ENCODE measurements at places on chromosomes 12 and 14.

DNA sequence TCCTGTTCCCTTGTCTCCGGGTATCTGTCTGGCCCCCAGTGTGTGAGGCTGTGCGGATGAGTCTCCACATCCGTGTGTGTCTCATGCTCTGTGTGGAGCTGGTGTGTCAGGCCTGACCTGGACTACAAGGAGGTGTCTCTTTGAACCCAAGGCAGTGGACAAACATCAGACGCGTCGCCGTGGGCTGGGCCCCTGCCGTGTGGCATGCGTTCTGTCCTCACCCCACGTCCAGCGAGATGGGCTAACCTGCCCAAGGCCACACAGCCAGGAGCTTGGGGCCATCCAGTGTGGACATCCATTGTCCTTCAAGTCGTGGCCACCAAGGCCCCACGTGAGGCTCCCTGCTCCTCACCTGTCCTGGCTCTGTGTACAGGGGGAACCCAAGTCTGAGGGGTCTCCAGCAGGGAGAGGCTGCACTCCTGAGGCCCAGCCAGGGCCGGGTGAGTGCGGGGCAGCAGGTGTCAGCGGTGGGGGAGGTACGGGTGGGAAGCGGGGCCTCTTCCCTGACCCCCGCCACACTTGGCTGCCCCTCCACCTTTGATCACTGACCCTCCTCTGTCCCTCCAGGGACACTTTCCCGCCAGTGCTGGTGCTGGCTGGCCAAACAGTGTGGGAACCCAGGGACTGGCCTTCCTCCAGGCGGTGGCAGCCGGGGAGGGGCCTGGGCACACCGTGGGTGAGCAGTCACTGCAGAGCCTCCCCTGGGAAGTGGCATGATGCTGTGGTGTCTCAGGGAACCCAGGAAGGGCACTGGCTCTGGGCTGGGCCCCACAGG, 48.5 kb downstream of the CYP46A1 start:
- H3K4me1 ChIP-seq: peaks cover 23% of the 10 kb centered on the region
- H3K36me3 ChIP-seq: no peaks in the 10 kb centered on the region
- no peaks in the 10 kb centered on the region for H3K27me3 ChIP-seq

DNA sequence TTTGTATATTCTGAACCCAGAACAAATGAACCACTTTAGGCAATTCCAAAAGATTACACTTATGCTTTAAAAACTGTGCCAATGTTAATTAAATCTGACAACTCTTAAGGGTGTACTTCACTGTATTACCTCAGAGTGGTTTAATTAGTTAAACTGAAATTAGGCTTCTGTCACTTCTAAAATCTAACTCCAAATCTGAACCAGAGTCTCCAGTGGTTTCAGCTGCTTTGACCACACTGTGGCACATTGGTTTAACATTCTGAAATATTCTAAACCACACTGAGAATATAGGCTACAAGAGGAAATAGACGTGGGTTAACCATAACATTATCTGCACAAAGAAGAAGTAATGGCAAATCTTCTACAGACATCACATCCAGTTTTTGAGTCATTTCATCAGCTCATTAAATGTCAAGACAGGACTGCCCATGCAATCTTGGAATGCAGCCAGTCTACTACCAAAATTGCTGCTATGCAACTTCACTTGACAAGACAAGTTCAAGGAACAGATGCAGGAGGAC, 94.8 kb downstream of the LRP6 start:
- no peaks in the 10 kb centered on the region for H3K27me3 ChIP-seq
- H3K4me1 ChIP-seq: no peaks in the 10 kb centered on the region
- H3K4me3 ChIP-seq: no peak overlapping the region
- no peak overlapping the region for H3K27ac ChIP-seq
- no peak for DNase-seq
- no peaks in the 10 kb centered on the region for H3K36me3 ChIP-seq

DNA sequence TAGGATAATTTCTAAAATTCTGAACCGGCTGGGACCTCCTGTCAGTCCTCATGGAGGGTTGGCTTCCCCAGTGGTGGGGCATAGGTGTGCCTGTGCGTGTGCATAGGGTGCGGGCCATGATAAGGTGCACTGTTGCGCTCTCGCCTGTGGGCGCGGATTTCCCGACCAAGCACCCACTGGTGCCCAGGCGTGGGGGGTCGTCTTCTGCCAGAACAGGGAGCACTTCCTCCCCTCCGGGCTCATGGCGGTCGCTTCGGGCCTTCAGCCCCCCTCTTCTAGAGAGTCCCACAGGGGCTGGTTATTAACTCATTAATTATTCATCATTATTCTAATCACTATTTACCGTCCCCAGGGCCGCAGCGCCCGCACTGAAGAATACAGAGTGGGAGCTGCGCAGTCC, 2.8 kb downstream of the C1QL4 start:
- H3K4me1 ChIP-seq: peaks cover 17% of the 10 kb centered on the region
- peak; percentile 50 for DNase-seq
- H3K4me3 ChIP-seq: no peak overlapping the region
- H3K36me3 ChIP-seq: no peaks in the 10 kb centered on the region
- H3K27me3 ChIP-seq: peaks cover 57% of the 10 kb centered on the region

- no peaks in the 10 kb centered on the region for H3K36me3 ChIP-seq
- peaks cover 9% of the 10 kb centered on the region for H3K27me3 ChIP-seq
- no peaks in the 10 kb centered on the region for H3K4me1 ChIP-seq
- no peak overlapping the region for H3K4me3 ChIP-seq
- no peak overlapping the region for H3K27ac ChIP-seq
- no peak for DNase-seq
These were observed 1134.6 kb downstream of the BCL11B start for GRCh38 chr14:98137131-98138025.

DNA sequence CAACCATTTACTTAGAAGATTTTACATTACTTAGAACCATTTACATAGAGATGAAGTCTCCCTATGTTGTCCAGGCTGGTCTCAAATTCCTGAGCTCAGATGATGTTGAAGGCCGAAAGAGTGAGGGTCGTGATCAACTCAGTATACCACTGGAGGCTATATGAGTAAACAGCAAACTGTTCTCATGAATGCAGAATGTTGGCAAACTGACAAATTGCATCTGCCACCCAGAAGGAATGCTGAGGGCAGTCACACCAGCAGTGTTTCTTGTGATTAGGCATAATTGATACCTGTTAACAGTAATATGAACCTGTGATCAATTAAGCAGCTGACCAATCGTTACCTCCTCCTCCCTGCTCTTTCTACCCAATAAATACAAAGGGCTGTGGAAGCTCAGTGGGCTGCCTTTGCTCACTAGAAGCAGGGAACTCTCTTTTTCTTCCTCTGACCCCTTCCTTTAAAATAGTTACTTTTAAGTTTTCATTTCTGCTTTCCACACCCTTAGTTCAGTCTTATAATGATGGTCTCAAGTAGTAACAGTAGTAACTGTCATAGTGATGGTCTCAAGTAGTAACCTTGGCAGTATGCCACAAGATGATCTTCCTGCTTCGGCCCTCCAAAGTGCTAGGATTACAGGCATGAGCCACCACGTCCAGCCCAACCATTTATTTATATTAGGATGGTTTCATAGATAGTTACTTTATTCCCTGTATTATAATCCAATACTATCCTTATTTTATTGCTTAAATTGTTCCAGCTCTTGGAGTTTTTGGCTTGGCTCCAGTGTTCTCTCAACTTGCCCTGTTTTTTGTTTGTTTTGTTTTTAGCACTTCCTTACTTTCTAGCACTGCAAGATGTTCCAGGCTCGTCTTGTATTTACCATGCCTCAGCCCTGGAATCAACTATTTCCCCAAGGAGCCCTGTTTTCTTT, 25.8 kb downstream of the LIMA1 start:
- DNase-seq: no peak
- H3K4me1 ChIP-seq: peaks cover 34% of the 10 kb centered on the region
- H3K4me3 ChIP-seq: no peak overlapping the region
- H3K27ac ChIP-seq: peak overlapping the region; percentile 77
- H3K27me3 ChIP-seq: no peaks in the 10 kb centered on the region
- H3K36me3 ChIP-seq: no peaks in the 10 kb centered on the region

DNA sequence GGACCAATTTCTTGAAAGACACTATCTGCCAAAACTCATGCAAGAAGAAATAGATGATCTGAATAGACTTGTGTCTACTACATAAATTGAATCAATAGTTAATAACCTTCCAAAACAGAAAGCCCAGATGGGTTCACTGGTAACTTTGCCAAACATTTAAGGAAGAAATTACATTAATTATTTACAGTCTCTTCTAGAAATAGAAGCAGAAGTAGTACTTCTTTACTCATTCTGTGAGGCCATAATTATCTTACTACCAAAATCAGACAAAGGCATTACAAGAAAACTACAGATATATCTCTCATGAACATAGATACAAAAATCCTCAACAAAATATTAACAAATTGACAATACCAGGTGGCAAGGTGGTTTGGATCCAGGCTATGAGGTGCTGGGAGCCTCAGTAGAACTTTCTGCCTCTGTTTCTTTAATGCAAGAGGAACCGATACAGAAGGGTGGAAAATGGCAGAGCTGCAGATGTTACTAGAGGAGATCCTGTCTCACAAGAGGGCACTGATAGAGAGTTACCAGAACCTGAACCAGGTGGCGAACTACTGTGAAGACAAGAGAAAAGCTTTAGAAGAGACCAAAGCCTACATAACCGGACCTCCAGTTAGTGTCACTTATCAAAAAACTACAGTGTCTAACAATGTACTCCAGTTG, 33.7 kb upstream of the KTN1 start:
- DNase-seq: no peak
- no peak overlapping the region for H3K4me3 ChIP-seq
- H3K27ac ChIP-seq: no peak overlapping the region
- H3K4me1 ChIP-seq: no peaks in the 10 kb centered on the region
- no peaks in the 10 kb centered on the region for H3K27me3 ChIP-seq

DNA sequence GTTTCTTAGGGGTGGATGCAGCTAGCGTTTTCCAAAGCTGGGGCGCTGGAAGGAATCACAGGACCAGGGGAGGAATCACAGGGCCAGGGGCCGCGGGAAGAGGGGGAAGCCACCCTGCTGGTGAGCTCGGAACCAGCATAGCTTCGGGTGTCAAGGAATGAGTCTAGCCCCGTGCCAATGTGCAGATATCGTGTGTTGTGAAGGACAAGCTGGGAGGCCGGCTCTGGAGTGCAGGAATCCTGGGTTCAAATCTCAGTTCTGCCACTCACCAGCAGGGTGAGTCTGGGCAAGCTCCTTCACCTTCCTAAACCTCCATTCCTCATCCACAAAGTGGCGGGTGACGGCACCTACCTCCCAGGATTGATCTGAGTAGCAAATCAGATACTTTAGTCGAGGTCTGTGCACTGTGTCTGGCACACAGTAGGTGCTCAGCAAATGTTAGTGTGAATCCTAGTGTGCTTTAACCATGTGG, 53.6 kb upstream of the RIN3 start:
- peaks cover 27% of the 10 kb centered on the region for H3K4me1 ChIP-seq
- DNase-seq: no peak
- H3K27ac ChIP-seq: peak overlapping the region; percentile 62
- no peak overlapping the region for H3K4me3 ChIP-seq
- no peaks in the 10 kb centered on the region for H3K27me3 ChIP-seq

- no peaks in the 10 kb centered on the region for H3K36me3 ChIP-seq
- H3K27me3 ChIP-seq: no peaks in the 10 kb centered on the region
- H3K27ac ChIP-seq: no peak overlapping the region
- H3K4me1 ChIP-seq: no peaks in the 10 kb centered on the region
- no peak for DNase-seq
These were observed 303.8 kb downstream of the BTG1 start for GRCh38 chr12:91841822-91842221.

Measured in upper lobe of right lung (tissue), 1 donor.